Activated naive CD4-positive, alpha-beta T cell treated with anti-CD3 and anti-CD28 coated beads, Interleukin-2, amount 50 U/mL, for 72 hours (primary cell): ENCODE measurements at places on chromosomes 12 and 14.

DNA sequence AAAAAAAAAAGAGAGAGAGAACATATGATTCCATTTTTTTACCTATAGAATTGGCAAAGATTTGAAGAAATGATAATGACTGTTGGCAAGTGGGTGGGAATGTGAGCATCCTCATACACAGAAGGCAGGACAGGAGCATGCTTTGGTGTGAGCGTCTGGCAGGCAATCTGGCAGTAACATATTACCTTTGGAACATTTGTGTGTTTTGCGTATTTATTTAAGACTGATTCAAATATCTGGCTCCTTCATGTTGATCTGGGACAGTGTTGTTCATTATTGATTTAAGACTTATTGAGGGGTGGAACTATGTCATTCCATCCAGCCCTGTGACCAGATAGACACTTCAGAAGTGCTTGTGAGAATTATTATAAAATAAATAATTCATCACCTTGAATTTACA lies 53.1 kb downstream of the PPP1R36 start:
- DNase-seq, result no peak

DNA sequence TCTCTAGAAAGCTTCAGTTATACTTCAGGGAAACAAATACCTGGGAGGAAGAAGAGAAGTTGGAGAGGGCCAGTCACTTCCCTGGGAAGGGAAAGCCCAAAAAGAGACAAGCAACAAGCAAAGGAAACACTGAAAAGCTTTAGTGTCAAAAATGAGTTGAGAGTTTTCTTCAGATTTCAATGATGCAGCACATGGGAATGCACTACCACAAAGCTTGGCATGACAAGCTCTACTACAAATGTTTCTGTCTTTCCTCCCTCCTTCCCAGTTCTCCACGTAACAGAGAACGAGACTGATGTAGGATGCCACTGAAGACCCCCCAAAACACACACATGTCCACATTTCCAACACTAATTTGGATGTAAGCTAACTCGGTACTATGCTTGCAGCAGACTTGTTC lies 26.8 kb upstream of the ADAMTS20 start:
- DNase-seq, result no peak

- DNase-seq, result no peak
These were observed 119.9 kb upstream of the NCOR2 start for GRCh38 chr12:124687174-124687902.

- peak; percentile 95 for DNase-seq
These were observed at the start of gene IL23A for GRCh38 chr12:56338308-56339157. Gene IL23A (plus strand): TSS chr12:56338884. CDS start chr12:56339045, 161 bp downstream.

DNA sequence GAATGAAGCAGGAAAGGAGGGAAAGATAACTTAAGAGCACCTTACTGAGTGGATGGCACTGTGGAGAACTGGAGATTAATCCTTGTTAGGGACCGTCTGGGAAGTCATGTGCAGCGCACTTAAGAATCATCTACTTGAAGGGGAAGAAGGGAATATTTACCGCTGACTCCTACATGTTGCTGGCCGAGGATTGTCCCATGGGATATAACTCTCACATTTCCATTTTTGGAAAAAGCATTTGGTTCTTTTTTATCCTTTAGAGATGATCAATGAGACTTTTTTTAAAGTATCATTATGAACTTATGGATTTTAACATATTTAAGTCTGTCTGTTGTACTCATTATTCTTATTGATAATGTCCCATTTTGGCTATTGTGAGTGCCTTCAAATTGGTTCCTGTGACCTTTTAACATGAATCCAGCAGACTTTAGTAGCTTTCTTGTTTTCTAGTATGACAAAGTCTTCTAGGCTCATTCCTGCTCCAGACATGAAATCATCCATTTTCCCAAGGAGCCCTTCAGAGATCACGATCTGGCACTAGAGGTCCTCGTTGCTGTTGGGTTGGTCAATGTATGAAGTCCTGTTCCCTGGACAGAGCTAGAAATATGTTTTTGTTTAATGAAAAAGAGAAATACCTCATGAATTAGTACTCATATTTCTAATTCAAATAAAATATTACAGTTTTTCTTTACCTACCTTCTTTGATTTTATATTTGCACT lies 20.2 kb upstream of the FAM234B start:
- no peak for DNase-seq

DNA sequence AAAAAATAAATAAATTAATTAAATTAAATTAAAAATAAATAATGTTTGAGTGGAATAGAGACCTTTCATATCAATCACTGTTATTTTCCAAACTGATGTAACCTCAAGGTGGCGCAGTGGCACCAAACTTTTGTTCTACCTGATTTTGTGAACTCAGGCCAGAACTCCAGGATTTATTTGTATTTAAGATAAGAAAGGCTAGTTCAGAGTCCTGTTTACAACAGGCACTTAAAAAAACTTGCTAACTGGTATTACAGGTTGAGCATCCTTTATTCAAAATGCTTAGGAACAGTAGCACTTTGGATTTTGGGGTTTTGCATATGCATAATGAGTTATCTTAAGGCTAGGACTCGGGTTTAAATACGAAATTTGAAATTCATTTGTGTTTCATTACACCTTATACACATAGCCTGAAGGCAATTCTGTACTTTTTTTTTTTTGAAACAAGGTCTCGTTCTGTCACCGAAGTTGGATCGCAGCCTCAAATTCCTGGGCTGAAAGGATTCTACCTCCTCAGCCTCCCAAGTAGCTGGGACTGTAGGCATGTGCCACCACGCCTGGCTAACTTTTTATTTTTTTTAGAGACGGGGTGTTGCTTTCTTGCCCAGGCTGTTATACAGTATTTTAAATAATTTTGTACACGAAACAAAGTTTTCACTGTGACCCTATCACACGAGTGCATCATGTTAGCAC lies 32.4 kb downstream of the YY1 start:
- no peak for DNase-seq

DNA sequence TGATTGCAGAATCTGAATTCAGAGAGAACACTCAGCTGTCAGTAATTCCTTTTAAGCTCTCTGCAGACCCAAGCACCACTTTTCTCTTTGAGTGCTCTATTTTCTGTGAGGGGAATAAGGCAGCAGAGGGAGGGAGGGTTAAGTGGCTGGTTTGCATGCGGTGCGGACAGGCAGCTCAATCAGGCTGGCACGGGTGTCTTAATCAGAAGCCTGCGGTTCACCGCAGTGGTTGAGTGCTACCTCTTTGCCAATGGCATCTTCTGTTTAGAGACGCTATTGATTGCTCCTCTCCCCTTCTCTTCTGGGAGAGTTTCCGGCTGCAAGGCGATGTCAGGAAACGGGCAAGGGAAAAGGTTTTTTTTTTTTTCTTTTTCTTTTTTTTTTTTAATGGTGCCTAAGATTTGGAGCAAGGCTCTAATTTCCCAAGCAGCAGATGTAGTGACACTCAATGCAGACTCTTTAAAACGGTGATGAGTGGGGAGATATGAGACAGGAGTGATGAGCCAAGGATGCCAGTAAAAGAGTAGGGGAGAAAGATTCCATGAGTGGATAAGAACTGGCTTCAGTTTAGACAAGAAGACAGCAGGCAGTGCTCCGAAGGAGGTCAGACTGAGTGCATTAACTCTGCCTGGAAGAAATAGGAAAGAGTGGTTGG lies 533.7 kb upstream of the SEL1L start:
- DNase-seq, result no peak

- DNase-seq, result no peak
These were observed 35.5 kb upstream of the SFSWAP start for GRCh38 chr12:131675126-131676080.

GRCh38 chr12:96906498-96906848 lies 584 bp upstream of the NEDD1 start:
- DNase-seq, result no peak

DNA sequence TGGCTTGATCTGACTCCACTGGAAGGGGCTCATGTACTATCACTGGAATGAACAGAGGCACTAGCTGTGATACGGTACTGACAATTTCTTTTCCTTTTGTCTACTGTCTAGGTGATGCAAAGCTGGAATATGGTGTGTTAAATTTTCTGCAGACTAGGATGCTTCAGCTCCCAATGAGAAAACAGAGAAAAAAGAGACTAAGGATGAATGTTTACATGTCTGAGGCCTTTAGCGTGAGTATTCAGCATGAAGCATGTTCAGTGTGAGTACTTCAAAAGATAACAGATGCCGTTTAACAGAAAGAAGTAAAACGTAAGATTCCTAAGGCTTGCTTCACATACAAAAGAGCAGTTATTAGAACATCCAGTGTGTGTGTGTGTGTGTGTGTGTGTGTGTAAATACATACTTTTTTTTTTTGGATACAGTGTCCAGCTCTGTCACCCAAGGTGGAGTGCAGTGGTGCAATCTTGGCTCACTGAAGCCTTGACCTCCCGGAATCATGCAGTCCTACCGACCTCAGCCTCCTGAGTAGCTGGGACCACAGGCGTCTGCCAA lies 92.3 kb upstream of the FERMT2 start:
- DNase-seq, result no peak

- no peak for DNase-seq
These were observed 24.8 kb upstream of the ETNK1 start for GRCh38 chr12:22600181-22600580.

GRCh38 chr14:100651999-100652508 lies 64.8 kb upstream of the BEGAIN start:
- DNase-seq, result no peak

DNA sequence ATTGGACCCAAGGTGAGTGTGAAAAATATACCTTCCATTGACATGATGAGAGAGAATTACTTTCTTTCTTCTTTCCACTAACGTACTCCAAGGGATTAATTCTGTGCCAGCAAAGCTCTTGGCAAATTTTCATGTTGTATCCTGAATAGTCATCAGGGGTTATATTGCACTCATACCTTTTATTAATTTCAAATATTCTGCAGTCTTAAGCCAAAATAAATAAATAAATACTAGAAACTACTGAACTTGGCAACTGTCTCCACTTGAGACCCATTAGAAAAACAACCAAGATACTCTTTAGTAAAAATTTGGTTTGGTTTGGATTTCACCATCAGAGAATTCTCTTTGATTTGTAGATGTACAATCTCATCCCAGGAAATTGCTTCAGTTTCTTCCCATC lies 22.1 kb upstream of the CLEC14A start:
- no peak for DNase-seq

- no peak for DNase-seq
These were observed 22.4 kb downstream of the SLC7A8 start for GRCh38 chr14:23160924-23161522.

- no peak for DNase-seq
These were observed 27.1 kb upstream of the BCDIN3D start for GRCh38 chr12:49869816-49870500.

- no peak for DNase-seq
These were observed 267.6 kb downstream of the DUSP6 start for GRCh38 chr12:89084751-89085150.

DNA sequence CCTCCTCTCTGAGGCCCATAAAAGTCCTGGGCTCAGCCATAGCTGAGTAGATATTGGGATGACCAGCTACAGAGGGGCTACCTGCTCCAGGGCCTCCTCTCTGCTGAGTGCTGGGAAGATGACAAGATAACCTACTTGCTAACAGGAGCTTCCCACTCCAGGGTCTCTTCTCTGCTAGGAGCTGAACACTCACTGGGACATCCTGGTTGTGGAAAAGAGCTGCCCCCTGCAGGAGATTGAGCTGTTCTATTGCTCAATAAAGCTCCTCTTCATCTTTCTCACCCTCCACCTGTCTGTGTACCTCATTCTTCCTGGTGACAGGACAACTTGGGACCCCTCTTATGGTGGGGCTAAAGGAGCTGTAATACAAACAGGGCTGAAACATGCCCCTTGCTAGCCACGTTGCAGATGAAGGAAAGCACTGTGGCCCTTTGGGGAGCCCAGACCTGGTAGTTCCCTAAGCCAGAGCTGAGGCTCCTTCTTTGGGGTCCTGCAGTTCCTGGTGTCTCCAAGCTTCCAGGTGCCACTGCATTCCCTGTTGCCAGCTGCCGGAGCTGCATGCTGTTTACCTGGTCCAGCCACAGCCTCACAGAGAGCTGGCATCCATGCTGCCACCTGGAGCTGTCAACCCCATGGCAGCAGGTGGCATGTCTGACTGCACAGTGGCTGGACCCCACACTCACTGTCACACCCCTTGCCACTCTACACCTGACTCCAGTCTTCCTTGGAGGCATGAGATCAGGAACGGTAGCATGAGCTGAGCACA lies 598.5 kb upstream of the LMO3 start:
- DNase-seq, result no peak

- DNase-seq, result no peak
These were observed 197.2 kb upstream of the NUDT4 start for GRCh38 chr12:93180566-93180965.

DNA sequence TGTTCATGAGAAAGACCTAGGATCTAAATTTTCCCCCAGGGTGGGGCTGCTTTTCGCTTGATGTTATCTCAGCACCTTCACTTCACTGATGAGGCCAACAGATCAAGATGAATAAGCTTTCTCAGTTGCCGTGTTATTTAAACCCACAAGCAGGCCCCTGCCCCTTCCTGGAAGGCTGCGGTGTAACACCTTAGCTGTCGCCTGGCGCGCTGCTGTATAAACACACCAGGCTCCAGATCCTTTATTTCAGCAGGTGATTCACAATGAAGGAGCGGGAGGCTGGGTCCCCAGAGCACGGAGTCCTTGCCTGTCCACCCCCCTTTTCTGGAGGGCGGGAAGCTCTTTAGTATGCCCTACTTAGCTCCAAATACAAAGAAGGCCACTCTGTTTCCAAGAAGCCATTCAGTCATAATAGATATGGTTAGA lies 515.4 kb downstream of the FUT8 start:
- peak; percentile 77 for DNase-seq

GRCh38 chr12:66713984-66714383 lies 35.1 kb upstream of the GRIP1 start:
- no peak for DNase-seq

DNA sequence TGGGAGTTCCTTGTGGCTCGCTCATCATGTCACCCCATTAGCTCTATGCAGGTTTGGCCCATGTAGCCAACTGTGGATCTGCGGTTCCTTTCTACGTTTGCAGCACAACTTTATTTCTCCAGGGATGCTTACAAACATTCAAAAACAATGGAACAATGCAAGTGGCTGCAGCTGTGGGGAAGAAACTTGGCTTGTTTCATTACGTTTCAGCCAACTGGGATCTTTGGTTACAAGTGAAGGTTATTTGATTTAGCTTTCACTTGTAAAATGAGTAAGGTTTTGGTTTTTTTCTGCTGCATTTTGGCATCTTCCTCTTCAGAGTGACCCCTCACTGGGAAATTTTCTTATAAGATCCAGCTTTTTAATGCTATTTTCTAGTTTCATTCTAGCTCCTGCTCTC lies 105.9 kb downstream of the PLXNC1 start:
- no peak for DNase-seq

- DNase-seq, result no peak
These were observed 41.3 kb downstream of the CAPS2 start for GRCh38 chr12:75288860-75289259.

DNA sequence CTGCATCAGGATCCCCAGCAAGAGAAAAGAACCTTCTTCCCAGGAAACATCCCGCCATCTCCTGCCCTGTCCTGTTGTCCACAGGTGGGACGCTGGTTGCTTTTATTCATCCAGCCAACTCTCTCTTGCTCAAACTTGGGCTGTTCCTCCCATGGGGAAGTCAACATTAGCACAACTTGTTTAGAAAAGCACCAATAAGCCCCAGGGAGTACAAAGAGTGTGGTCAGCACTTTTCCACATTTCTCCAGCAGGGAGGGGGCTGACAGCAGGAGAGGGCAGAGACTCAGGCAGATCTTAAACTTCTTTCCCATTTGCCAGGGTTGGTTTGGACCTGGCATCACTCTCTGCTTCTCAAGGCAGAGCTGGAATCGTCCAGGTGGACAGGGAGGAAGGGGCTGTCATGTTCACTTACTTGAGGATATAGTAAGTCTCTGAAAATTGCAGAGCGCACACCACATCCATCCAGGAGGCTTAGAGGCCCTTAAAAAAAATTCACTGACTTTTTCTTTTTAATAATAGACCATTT lies 74.9 kb downstream of the RBM19 start:
- DNase-seq, result no peak

- no peak for DNase-seq
These were observed 54.0 kb downstream of the ZNF664 start for GRCh38 chr12:124026755-124027745.
